SK-N-SH treated with all-trans-retinoic acid at 6 μM for 48 hours (cell line): ENCODE measurements at places on chromosomes 1 and 21.

DNA sequence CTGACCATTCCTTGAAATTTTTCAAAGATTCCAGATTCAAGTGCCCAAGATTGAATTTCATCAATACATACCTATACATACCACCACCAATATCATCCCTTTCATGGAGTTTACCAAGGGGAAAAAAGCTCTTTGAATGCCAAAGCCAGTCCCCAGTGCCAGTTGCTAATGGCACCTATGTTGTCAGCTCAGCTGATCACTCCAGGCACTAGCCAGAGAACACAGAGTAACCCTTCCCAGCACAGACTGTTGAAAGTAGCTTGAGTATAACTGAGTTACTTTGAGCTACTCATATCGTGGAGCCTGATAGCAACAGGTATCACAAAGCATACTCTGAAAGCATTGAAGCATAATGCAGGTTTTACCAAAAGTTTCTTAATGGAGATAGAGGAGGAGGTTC is 133.9 kb upstream of the NFIA start:
- no peak for ATAC-seq

DNA sequence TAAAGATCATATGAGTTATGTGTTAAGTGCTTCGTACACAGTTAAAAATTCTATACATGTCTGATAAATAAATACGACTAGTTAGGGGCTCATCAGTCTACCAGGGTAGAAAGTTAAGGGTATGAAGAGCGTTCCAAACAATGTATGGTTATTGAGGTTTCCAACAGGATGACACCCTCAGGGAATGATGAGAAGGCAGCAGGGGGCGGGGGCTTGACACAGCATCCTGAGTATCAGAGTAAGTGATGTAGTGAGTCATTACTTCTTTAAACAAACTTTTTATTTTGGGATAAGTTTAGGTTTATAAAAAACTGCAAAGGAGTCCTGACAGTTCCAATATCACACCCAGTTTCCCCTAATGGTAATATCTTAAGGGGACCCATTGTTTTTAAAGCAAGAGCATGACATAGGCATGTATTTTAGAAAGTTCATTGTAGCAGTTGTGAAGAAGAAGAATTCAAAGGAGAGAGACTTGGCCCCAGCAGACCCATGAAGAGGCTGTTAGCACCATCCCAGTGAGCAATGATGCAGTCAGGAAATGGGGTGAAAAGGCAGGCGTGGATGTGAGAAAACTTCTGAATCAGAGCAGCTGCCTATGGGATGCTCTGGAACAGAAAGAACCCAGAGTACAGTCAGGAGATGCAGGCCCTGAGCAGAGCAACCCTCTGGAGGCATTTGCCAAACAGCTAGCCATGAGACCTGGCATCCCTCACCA is 15.0 kb upstream of the PSMB2 start:
- ATAC-seq = no peak

- ATAC-seq = no peak
Observed at GRCh38 chr1:202037706-202038296, 27.4 kb downstream of the ELF3 start.

DNA sequence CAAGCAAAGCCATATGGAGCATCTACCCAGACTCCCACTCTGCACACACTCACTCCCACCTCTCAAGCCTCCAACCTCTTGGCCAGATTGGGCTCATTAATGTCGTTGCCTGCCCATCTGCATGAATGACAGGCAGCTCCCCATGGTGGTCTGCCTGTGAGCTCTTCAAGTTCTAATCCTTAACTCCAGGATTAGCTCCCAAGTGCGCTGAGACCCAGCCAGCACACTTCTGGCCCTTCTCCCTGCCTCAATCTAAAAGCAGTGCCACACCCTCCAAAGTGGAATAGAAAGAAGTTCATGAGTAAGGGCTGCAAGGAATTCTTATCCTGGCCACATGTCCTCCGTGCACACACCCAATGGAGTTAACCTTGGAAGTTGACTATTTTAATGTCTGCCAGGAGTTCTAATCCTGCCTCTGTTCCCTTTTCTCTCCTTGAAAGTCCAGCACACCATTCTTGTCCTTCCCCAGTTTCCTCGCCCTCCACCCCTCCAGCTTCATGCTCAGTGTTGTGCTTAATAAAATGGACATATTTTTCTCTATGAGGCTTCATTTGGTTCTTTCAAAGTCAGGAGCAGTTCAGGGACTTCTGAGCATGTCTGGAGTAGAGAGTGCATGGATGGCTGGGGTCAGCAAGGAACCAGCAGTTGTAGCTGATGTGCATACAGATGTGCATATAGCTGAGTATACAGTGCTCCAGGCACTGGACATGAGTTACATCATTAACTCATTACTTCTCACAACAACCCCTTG is 30.1 kb downstream of the CAMK1G start:
- ATAC-seq = no peak

- no peak for ATAC-seq
Observed at GRCh38 chr21:35922618-35923017, 137.7 kb downstream of the SETD4 start.

DNA sequence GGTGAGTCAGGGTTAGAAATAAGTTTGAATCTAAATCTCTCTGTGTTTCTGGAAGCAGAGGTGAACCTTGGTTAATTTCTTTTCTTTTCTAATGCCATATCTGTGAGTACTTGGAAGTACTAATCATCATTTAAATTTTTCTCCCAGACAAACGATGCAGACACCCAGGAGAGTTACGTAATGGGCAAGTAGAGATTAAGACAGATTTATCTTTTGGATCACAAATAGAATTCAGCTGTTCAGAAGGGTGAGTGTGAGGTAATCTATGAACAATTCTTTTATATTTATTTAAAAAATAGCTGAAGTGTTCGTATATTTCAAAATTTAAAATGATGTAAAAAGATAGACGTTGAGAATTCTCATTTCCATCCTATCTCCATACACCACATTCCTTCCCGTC is 11.2 kb downstream of the C4BPA start:
- no peak for ATAC-seq

GRCh38 chr1:188582911-188583532 is 1754.3 kb downstream of the PLA2G4A start:
- ATAC-seq = peak; percentile 72; the same call in 2 of the 3 replicates
